ENCODE measurements at places on chromosomes 2 and 18.

GRCh38 chr2:235877275-235877802 is 290.8 kb downstream of the GBX2 start:
- no peak for DNase-seq

DNA sequence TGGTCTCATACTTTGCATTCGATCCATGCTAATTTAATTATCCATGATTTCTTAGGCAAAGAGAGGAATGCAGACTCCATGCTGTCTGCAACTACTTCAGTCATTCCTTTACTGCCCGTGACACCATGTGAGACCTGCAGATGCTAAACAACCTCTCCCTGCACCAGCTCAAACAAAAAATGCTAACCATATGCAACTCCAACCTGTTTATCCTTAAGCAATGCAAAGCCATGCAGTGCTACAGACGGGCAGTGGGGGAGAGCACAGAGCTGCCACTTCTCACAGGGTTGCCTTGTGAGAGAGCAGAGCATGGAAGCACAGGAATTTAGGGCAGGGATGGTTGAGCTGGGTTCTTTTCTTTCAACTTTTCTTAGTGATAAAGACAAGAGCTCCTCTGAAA is 74.9 kb upstream of the KLHL14 start:
- no peak for DNase-seq

GRCh38 chr2:145484448-145485097 is 964.7 kb upstream of the ZEB2 start:
- DNase-seq = no peak

DNA sequence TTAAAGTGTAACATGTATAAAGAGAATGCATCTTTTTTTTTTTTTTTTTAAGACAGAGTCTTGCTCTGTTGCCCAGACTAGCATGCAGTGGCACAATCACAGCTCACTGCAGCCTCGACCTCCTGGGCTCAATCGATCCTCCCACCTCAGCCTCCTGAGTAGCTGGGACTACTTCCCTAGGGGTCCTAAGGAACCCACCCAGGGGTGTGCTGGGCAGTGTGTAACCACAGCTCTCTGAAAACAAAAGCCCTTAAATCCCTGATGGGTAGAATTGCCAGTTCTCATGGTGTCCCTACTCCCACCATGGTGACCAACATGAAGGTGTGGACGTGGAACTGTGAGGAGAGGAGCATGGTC is 105.6 kb upstream of the ST3GAL5 start:
- no peak for DNase-seq

DNA sequence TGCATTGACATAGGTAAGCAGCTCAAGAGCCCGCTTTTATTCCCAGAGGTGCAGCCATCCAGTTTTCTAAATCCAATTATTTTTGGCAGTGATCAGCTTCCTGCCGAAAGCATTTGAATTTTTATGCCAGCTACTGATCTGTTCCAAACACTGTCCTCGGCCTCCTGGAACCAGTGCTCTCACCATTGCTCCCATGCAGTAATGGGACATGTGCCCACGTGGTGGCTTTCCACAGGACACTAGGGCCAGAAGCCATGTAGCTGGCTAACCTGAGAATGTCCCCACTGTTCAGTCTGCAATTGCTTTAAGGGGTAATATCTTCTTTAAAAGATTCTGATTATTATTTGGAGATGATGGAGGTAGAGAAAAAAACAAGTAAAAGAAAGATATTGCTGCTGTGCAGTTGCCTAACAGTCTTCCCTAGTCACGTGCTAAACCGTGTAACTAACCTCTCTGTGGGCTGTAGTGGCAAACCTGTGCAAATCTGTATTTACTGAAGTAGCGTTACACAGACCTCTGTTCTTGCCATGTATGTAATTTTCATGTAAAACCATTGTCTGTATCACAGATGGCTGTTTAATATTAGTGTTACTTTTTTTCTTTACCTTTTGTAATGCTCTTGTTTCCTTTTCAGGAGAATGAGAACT is 13.0 kb downstream of the GRHL1 start:
- DNase-seq = no peak

DNA sequence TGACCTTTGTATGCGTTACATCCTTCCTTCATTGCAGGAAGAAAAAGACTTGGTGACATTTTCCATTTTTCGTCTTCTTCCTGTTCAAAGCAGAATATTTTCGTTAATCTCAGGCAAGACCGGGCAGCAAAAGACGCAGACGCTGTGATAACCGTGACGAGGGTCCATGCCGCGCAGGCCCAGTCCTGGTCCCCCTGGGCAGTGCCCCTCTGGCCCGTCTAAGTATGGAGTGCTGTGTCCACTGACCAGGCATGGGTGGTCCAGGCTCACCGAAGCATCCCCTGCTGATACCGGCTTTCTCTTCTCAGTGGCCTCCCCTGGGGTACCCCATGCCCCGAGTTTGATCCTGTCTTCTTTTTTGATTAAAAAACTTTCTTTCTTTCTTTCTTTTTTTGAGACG is 135.2 kb upstream of the ASB18 start:
- no peak for DNase-seq

GRCh38 chr2:57180042-57180567 is 866.5 kb upstream of the VRK2 start:
- DNase-seq = no peak

GRCh38 chr2:162315938-162316337 is 2.5 kb downstream of the IFIH1 start:
- DNase-seq = no peak

DNA sequence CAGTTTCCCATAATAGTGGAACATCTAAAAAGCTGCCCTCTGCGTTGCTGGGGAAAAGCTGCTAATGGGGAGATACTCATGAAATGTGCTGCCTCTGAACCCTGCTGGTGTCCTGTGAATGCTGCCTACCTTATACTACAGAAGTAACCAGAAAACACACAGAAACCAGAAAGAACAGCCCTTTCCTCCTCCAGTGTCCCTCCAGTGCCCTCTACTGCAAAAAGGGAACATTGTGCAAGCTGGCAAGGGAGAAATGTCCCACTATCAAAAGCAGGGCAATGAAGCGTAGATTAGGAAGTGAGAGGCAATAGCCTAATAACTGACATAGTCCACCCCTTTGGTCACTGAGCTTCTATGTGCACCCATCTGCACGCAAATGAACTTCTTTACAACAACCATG is 162.7 kb upstream of the ETAA1 start:
- DNase-seq = no peak

GRCh38 chr2:177281400-177282180 is 17.1 kb upstream of the NFE2L2 start:
- DNase-seq = no peak

DNA sequence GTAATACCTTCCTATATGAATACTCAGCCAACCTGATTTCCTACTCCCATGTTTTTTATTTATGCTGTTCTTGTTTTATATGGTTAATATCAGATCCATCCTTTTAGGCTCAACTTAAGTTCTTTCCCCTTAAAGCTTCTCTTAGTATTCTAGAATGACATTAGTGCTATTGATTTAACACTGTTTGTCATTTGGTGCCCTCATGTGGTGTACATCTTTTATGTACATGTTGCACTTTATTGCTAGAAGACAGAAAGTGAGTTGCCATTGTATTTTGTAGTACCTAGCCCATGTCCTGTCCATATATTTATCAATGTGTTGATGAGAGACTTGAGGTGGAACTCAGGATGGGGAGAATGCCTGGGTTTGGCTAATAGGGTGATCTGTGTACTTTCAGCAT is 2.5 kb downstream of the HTRA2 start:
- DNase-seq = no peak

DNA sequence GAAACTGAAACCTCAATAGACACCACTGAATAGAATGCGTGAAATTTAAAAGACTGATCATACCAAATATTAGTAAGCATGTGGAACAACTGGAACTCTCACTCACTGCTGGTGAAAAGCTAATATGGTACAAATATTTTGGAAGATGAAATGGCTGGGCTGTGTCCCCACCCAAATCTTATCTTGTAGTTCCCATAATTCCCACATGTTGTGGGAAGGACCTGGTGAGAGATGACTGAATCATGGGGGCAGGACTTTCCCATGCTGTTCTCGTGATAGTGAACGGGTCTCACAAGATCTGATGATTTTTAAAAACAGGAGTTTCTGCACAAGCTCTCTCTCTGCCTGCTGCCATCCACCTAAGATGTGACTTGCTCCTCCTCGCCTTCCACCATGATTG is 32.0 kb upstream of the MYCN start:
- no peak for DNase-seq

DNA sequence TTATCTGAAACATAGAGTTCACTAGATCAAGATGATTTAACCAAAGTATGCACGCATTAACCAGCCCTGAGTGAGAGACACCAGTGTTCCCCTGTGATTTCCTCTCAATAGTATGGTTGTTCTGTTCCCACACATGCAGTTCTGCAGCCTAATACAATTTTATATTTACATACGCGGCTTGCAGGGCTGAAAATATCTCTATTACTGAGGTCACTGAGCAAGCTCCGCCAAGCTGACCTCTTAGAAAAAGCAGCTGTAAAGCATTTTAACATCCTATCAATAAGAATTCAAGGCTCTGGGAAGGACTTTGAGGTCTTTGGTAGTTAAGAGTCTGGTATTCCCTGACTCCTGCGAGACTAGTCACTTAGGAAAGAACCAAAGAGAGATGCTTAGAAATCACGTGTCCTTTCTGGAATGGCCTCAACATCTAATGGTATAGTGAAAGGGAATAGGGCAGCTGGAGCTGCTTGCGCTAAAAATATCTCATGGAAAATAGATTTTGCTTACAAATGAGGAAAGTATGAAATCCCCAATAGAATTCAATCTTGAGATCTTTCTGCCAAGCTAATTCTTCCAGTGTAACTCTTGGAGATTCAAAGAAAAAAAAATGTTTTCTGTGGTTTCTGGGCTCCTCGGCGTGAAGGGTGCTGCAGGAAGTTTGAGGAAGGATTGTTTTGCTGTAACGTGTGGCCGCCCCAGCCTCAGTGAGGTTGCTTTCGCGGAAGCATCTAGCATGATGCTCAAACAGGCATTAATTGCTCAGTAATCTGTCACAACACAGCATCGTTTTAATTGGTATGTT is 59.2 kb downstream of the DOCK10 start:
- DNase-seq = peak; percentile 58

DNA sequence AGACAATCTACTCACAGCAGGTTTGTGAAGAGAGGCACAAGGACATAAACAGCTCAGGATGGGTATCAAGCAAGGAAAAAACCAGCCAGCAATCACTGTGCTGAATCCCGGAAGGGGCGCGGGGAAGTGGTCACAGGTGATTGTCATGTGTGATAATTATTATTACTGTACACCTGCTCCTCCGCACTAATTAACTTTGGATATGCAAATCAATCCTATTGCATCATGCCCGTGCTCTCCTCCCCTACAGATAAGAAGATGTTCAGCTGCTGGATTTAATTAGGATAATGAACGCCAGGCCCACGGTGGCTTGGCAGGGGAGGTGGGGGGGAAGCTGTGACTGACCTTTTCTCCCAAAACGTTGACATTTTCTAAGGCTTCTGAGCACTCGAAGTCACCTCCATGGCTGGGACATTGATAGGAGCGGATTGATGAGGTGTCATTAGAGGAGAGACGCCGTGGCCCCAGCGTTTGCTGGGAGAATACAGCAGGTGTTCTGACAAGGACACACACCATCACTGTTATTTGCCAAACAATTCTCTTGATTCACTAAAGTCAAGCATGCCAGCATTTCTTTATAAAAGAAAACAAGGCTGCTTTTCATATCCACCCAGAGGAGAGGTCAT is 160.3 kb upstream of the VRK2 start:
- DNase-seq = no peak

GRCh38 chr18:2644535-2644934 is 11.0 kb upstream of the SMCHD1 start:
- DNase-seq = no peak

DNA sequence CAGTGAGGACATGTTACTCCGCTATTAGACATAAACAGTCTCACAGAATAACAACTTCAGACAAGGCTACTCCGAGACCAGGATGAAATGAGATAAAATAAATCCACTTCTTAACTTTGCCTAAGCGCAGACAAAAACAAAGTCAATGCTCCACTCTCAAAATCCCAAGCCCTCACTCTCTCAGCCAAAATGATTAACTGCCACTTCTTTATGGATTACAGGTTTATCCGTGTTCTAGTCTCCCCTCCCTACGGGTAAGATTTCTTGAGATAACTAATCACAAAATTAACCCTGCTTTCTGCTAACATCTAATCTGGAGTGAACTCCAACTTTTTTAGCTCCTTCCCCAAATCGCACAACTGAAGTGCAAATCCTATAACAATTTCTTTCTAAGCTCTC is 1.1 kb upstream of the CRYGC start:
- no peak for DNase-seq

- no peak for DNase-seq
Measured at GRCh38 chr2:100242891-100243619, 79.2 kb downstream of the LONRF2 start.

GRCh38 chr2:121505005-121505404 is 25.7 kb upstream of the RNU4ATAC start:
- no peak for DNase-seq

GRCh38 chr2:203431391-203432185 is 103.4 kb downstream of the ABI2 start:
- DNase-seq = no peak

DNA sequence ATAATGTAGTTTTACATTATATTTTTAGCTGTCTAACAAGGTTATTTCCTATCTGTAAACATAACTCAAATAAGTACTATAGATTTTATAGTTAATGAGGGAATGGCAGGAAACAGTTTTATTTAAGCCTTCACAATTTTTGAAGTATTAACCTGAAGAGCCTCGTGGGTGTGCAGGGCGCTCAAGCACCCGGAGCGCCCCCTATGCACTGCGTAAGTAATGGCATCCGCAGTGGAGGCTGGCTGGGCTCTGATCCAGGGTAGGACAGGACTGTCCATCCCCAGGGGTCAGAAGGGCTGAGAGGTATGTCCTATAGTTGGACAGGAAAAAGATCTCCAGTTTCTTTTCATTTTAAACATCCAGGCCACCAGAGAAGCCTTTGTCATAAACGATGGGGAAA is 8.2 kb upstream of the GBX2 start:
- DNase-seq = no peak

DNA sequence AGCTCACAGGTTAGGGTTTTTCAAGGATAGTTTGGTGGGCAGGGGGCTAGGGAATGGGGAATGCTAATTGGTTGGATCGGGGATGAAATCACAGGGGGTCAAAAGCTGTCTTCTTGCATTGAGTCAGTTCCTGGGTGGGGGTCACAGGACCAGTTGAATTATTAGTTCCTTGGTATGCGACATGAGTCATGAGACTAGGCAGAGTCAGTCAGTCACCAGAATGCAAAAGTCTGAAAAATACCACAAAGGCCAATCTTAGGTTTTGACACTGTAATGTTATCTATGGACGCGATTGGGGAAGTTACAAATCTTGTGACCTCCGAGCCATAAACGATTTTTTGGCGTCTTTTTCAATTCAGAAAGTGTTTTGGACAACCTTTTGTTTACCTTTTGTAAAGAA is 101.2 kb downstream of the ZNF519 start:
- DNase-seq = no peak

- DNase-seq = no peak
Measured at GRCh38 chr2:43127941-43128558, 98.4 kb downstream of the ZFP36L2 start.

- no peak for DNase-seq
Measured at GRCh38 chr2:237944302-237944701, 22.5 kb upstream of the UBE2F start.

GRCh38 chr2:207048416-207048815 is 109.1 kb downstream of the CPO start:
- DNase-seq = no peak

- DNase-seq = no peak
Measured at GRCh38 chr2:201275990-201276389, 15.7 kb downstream of the CASP8 start.

- DNase-seq = no peak
Measured at GRCh38 chr2:234898534-234899053, 53.2 kb upstream of the SH3BP4 start.

- DNase-seq = no peak
Measured at GRCh38 chr2:64203858-64204632, 59.8 kb upstream of the PELI1 start.

All from naive thymus-derived CD8-positive, alpha-beta T cell (primary cell).